ENCODE measurements at places on chromosomes 6 and 20.

DNA sequence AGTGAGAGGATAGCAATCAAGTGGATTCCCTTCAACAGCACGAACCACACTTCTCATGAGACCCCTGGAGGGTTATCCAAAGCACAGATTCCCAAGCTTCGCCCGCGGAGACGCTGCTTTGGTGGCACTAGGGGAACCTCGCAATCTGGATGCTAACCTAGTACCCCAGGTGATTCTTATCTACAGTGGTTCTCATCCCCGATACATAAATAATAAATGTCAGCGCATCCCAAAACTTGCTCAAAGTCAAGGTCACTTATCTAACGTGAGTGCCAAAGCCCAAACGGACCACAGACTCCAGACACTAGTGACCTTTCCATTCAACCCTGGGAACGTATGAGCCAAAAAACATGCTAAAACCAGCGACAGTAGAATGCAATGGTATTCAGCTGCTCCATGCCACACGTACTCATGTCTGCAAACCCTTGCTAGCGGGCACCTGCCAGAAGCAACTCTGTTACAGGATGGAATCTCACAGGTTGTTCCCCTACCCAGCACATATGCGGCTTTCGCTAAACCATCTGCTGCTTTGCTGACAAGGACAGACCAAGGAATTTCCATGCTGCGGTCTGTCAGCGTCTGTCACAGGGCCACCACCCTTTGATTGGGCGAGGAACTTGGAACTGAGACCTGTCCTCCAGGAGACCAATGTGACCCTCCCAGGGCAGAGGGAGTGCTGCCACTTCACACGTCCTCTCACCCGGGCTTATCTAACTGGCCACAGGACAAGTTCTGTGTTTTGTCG is 16.8 kb downstream of the MYLK4 start:
- no peak for DNase-seq

DNA sequence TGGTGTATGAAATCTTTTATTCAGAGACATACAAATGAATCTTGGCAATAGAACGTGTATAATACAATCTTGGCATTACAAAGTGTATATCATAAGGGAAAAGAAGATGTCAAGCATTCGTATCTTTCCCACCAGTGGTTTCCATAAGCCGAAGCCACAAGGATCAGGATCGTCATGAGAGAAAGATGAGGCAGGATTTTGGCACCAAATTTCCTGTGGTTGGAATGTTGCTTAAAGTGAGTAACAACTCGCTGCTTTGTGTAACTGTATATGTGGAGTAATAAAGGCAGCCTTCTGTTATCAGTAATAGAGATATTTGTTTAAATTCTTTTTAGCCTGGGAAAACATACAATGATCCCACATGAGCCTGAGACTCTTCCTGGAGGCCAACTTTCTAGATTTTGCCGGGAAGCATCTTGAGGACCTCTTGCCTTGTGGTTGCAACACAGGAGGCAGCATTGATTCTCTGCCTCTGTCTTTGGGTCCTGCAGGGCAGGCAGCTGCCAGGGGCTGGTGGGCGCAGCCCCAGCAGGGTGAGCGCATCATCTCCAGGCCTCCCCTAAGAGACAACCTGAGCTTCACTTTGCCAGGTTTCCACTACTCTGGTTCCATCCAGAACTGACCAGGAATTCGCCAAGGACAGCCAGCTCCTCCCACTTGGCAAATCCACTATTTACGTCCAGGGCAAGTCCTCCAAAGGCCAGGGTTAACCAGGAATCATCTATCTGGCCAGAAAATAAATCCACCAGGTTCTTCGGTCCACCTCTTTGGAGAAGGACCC is 230.9 kb upstream of the SULF2 start:
- no peak for DNase-seq

DNA sequence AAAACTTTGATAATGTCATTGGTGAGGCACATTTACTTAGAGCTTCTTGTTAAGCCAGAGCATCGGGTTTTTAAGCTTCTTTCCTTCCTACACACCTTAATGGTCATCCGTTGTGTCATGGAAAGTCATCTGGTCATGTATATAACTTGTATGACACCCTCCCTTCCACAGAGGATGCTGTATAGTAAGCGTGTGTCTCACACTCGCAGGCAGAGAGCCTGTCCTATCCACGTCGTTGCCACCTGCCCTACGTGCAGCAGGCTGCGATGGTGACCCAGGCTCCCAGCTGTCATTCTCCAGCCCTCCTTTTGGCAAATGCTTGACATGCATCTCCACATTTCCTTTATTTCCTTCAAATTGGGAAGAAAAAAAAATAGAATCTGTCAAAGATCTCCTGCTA is 85.6 kb downstream of the MYB start:
- DNase-seq, result no peak

DNA sequence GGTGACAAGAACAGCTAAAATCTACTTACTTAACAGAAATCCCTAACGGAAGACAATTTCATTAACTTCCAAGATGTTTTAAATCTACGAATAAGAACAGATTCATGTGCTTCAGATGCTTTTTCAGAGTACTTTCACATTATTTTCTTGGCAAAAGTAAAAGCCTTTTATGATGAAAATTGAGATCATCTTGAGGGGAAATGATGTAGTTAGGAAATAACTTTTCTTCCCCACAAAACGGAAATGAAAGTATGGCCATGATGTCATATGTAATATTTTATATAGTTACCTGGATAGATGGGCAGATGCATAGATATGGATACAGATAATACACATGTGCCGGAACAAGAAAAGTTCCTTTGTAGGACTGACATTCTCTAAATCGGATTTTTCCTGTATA is 32.8 kb downstream of the SASH1 start:
- DNase-seq, result no peak

DNA sequence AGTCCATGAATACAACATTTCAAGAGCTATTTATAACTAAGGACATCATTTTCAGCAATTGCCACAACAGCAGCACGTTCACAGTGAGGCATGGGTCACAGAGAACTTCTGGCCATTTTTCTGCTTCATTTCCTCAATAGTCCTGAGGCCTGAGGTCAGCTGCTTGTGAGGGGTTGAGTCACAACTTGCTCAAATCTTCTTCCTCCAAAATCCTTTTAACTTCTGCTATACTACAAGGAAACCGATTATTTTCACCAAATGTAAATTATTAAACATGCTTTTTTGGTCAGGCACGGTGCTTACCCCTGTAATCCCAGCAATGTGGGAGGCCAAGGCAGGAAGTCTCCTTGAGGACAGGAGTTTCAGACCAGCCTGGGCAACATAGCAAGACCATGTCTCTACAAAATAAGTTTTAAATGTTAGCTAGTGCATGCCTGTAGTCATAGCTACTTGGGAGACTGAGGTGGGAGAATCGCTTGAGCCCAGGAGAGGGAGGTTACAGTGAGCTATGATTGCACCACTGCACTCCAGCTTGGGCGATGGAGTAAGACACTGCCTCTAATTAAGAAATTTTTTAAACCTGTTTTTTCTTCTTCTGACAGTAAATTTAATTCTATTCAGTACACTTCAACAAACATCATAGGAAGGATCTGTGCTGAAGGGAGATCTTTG is 11.1 kb upstream of the SLC16A10 start:
- no peak for DNase-seq

- DNase-seq, result no peak
Observed at GRCh38 chr20:41405436-41405835, 38.8 kb upstream of the EMILIN3 start.

DNA sequence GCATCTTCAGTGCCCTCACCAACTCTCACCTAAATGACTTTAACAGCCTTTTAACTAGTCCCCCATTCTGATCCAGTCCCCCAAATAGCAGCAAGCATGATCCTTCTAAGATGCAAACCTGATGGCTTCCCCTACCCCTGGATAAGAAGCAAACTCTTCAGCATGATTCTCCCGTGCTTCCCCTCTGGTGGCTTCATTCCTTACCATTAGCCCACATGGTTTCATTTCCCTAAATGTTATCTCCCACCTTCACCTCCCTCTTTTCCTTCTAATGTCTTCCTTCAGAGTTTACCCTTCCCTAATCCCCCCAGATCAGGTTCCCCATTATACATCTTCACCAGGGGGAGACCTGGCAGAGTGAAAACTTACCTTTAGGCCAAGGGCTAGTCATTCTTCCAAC is 4.0 kb upstream of the RAB5IF start:
- DNase-seq, result no peak

DNA sequence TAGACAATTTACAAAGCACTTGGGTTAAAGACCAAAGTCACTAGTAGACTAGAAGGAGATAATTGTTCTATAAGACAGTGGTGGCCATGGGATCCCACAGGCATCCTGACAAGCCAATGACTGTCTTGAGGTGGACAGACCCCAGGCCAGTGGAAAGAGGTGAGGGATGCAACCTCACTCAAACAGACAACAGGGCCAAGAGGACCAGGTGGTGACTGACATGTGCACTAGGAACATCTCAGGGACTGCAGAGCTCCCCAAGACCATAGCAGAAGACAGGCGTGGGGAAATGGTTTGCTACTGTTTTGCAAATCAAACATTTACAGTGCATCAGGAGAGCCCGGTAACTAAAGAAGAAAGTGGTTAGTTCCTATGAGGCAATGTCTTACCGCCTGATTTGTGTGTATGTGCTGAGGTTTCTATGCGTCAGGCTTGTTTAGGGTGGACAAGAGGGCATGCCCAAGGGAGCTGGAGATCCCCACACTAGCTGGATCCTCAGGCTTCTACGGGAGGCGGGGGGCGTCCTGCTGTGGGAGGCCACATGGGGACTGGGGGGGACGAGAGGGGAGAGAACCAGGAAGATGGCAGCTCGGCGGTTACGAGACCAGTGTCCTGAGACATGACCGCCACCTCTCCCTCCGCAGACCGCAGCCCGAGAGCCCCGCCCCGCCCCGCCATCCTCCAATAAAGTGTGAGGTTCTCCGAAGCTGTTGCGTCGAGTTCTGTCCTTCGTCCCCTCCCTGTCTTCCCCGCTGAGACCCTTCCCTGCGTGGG is 623 bp upstream of the MRPS26 start:
- DNase-seq, result peak; percentile 83

- no peak for DNase-seq
Observed at GRCh38 chr6:167045828-167046580, 46.8 kb downstream of the CEP43 start.

GRCh38 chr6:14317387-14317970 is 199.9 kb downstream of the CD83 start:
- DNase-seq, result no peak

- DNase-seq, result no peak
Observed at GRCh38 chr6:150899231-150899630, 33.7 kb downstream of the MTHFD1L start.

DNA sequence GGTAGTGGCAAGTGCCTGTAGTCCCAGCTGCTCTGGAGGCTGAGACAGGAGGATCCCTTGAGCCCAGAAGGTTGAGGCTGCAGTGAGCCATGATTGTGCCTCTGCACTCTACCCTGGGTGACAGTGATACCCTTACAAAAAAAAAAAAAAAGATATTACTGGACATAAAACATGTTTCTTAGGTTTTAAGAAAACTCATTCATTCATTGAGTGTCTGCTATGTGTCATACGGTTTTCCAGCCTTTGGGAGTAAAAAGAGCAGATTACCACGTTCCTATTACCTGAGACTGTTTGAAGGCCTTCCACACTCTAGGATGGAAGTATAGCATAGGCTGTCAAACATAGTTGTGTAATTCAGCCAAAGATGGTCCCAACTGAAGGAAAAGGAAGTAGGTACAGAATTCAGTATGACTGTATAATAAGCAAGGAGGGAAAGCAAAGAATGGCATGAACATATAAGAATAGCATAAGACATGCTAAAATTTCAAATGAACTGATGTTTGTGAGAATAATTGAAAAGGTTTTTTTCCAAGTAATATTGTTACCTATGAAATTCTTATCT is 22.0 kb downstream of the STXBP5 start:
- DNase-seq, result no peak

DNA sequence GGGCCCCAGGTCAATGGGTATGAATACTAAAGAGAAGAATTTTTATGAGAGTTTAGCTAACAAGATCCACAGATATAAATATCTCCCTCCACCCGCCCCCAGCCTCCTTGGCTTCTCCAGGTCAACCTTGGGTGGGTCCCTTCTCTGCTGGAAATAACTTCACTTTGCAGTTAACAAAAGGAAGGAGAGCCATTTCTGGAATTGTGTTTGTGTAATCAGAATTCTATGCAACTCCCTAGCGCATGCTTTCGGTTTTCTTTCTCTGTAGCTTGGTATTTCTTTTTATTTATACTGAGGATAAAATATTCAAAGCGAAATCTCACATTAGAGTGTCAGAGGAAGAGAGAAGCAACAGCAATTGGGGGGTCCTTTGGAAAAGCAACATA is 27.1 kb downstream of the RIPOR2 start:
- no peak for DNase-seq

Data from KG1 (cell line).